ENCODE measurements at places on chromosomes 13 and 19.

GRCh38 chr19:7924241-7924640, 1.7 kb downstream of the CTXN1 start:
- DNase-seq = no peak

DNA sequence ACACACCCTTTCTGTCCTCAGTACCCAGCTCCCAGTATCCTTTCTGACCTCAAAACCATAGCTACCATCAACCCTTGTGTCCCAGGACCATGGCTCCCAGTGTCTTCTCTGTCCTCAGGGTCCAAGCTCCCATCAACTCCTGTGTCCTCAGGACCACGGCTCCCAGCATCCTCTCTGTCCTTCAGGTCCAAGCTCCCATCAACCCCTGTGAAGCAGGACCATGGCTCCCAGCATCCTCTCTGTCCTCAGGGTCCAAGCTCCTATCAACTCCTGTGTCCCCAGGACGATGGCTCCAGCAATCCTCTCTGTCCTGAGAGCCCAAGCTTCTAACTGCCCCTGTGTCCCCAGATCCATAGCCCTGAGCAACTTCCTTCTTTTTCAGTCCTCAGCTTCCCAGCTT, 1.7 kb upstream of the CADM4 start:
- no peak for DNase-seq

GRCh38 chr19:42113641-42114348, 18.5 kb downstream of the POU2F2 start:
- DNase-seq = peak; percentile 62

GRCh38 chr19:23817519-23817918, 58.8 kb upstream of the ZNF681 start:
- DNase-seq = peak; percentile 17

- DNase-seq = no peak
Observed at GRCh38 chr13:23771552-23771951, 117.6 kb downstream of the MIPEP start.

DNA sequence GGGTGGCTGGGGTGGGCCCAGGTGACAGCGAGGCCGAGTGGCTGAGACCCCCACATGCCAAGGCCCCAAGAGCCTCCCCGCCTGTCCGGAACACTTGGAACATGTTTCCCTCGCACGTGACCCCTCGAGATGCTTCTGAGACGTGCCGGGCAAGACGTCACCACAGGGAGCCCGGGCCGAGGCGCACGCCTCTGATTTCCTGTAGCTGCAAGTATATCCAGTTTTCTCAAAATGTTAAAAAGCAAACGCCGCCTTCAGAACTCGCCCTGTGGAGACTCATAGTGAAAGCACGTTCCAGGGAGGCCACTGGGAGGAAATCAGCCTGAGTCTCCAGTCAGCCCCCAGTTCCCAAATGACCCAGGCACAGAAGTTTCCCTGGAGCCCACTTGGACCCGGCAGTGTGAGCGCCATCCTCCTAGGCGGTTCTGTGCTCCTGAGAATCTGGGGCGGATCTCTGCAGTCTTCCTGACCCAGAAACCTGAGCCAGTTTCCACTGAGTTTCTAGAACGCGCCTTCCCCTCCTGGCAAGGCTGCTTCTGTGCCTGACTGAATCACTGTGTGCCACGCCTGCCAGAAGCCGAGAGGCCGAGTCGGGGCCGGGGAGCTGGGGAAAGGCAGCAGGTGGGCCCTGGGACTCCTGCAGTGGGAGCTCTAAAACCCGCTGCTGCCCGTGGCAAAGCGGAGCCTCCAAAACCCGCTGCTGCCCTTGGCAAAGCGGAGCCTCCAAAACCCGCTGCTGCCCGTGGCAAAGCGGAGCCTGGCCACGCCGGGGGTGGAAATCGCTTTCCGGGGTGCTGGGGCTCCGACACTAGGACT, 179.3 kb downstream of the KDM4B start:
- DNase-seq = no peak

DNA sequence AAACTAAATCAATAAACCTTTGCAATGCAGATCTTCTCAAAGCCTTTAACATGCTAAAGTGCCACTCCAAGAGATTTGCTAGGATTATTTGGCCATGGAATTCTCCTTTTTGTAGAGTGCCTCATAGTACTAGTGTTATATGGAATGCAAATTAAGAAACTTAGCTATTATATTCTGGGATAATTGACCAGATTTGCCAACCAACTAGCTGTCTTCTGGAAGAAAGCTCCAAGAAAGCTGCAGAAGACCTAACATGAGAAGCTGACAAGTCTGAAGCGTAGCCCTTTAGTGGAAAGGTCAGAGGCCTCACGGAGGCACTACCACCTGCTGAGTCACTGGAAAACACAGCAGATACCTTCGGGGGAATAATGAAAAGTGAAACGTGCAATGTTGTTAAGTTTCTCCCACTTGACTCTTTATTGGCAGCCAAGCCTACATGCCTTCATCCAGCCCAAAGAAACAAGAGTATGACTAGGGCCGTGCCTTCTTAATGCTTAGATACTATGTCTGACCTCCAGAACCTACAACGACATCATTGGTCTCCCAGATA, 29.8 kb upstream of the KATNAL1 start:
- DNase-seq = no peak

- DNase-seq = no peak
Observed at GRCh38 chr19:11168568-11168967, 13.0 kb upstream of the SPC24 start.

- DNase-seq = no peak
Observed at GRCh38 chr13:112965573-112966115, 3.4 kb upstream of the MCF2L start.

DNA sequence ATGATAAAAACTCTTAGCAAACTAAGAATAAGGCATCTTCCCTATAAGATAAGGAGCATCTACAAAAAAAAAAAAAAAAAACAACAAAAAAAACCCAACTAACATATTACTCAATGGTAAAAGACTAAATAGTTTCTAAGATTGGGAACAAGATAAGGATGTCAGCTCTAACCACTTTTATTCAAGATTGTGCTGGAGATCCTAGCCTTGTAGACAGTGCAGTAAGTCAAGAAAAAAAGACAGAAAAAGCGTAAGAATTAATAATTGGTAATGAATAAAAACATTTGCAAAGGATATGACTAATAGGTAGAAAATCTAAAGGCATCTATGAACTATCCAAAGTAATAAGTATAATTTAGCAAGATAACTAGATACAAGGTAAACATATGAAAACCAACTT, 33.0 kb downstream of the ZIC2 start:
- DNase-seq = no peak

- no peak for DNase-seq
Observed at GRCh38 chr13:29190298-29190697, 370.2 kb downstream of the MTUS2 start.

- DNase-seq = no peak
Observed at GRCh38 chr19:48571378-48572162, 19.6 kb downstream of the SULT2B1 start.

GRCh38 chr13:28826368-28826767, 6.2 kb downstream of the MTUS2 start:
- no peak for DNase-seq

GRCh38 chr19:32969549-32969948, 2.2 kb downstream of the CEP89 start:
- no peak for DNase-seq

- DNase-seq = no peak
Observed at GRCh38 chr13:40243047-40243446, 423.4 kb downstream of the FOXO1 start.

- no peak for DNase-seq
Observed at GRCh38 chr19:29402563-29402962, 123.2 kb upstream of the VSTM2B start.

GRCh38 chr13:39185326-39185725, 147.1 kb downstream of the NHLRC3 start:
- no peak for DNase-seq

DNA sequence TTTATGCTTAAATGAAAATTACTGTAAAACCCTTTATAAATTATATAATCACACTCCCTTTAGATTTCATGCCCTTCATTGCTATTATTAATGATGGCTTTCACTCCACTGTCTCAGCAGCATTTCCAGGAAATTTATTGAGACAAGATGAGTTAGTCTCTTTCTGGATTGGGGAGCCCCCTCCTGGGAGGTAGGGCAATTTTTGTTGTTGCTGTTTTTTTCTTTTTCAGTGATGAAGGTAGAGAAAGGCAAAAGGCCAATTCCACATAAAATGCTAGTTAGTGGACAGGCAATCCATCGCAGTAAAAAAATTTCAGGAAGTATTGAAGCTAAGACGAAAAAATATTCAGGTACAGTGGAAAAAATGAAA, 80.2 kb downstream of the TEX26 start:
- DNase-seq = no peak

DNA sequence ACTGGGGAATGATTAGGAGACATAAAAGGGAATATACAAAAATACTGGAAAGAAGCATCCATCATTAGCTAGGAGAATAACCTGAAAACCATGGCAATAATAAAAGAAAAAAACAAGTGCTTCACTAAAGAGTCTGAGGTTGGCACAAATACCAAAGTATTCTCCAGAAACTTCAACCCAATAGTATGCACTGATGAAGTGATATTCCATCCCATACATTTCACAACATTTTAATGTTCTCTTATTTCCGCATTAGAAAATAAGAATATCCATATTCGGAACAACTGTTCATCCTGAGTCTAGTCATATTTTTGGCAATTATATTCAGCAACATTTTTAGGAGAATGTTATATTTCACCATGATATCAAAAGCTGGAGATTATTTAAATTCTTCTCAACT, 116.2 kb downstream of the POSTN start:
- no peak for DNase-seq

GRCh38 chr19:6125571-6125989, 9.9 kb upstream of the ACSBG2 start:
- DNase-seq = peak; percentile 45

DNA sequence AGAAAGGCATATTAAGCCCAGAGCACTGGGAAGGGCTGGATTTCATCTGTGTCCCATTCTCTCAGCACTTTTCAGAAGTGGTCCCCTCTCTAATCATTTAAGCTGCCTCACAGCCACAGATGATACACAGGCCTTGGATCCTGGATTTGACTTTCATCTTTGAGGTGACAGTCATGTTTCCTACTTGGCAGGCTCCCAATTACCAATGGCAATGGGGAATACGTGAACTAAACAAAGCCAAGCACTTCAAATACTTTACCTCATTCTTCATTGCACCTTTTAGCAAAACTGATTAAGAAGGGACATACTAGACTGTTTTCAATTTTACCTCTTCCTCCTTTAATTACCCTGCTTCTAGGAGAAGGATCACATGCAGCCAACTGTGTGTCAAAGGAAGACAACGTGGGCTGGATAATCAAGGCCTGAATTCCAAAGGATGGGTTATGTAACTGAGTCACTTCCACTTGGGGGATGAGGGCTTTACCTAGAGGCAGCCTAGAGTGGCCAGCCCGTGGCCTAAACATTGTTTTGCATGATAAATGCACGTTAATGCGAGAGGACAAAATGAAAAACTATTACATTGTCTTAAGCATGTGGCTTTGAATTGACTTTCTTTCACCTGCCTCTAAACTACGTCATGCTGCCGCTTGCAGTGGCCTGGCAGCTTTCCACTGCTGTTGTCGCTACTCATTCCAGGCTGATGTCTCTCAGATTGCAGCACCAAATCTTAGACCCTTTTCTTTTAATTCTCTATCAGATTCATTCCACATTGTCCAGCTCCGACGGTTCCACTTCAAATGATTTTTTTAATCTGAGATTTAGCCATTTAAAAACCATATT, 95.0 kb downstream of the KCTD12 start:
- no peak for DNase-seq

GRCh38 chr13:39201180-39201579, 162.9 kb downstream of the NHLRC3 start:
- DNase-seq = no peak

DNA sequence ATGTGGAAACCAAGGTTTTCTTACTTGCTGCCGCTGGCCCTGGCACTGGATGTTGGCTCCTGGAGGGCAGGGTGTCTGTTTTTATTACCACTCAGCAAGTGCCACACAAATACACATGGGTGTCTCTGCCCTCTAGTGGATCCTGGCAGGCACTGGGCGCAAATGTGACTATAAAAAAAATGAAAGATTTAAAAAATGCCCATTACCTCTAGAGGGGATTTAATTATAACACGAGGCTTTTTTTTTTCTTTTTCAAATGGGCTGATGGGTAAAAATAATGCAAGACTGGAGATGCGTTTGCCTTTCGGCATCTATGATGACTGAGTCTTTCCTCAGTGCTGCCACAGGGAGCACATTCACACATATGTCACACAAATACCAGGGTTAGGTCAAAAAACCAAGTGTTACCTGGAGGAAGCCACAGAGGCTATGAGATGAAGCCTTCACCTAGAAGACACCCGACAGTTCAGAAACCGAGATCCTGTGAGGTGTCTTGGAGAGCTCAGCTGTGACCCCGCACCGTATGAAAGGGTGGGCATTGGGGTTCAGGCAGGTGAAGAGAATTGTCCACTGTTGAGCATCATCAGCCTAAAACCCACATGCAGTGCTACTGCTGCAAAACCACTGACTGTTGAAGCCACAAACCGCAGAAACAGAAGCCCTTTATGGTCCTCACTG, 25.7 kb downstream of the CHAMP1 start:
- DNase-seq = no peak

DNA sequence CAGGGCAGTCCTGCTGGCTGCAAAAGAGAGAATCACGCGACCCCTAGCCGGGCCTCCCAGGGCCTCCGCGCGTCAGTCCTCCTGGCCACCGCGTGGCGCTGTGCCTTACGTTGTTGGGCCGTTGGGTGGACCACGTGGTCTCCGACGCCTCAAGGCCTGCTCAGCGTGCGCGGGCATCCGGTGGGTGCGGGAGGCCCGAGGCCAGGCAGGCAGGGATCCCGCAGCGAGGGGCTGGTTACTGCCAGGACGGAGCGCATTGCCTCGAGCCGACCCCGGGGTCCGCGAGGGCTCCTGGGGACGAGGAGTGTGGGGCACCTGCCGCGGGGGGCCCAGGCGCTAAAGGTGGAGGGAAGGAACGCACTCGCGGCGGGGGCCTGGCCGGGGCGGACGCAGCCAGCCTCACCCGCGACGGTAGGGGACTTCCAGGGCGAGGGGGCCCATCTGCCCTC, at the start of gene TDRD12:
Gene TDRD12, plus strand, starts transcription at position 157 of the 449 bp plus-strand sequence. CDS start 306 bp downstream, outside the sequence.
- no peak for DNase-seq

DNA sequence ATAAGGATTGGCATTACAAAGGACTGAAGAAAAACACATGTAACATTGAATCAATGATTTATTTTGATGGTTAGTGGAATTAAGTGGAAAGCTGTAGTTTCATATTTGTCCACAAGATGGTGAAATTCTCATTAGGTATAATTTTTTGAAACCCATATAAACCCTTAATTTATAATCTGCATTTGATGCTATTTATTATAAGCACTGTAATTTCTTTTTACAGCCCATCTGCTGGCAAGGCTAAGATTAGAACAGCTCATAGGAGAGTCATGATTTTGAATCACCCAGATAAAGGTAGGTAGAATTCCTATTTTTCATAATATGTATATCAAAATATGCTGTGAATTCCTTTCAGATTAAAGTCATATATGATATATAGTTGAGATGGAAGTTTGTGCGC, 62.2 kb downstream of the DNAJC15 start:
- no peak for DNase-seq

GRCh38 chr13:74774264-74774663, 640.1 kb upstream of the KLF12 start:
- DNase-seq = no peak
